Midbrain (tissue), 1 donor: ENCODE measurements at places on chromosomes 1 and 21.
A peak's percentile ranks its signal among the peaks of the same experiment; 100 is the strongest.

GRCh38 chr1:18936471-18936813 is 20.0 kb downstream of the IFFO2 start:
- no peak for DNase-seq

DNA sequence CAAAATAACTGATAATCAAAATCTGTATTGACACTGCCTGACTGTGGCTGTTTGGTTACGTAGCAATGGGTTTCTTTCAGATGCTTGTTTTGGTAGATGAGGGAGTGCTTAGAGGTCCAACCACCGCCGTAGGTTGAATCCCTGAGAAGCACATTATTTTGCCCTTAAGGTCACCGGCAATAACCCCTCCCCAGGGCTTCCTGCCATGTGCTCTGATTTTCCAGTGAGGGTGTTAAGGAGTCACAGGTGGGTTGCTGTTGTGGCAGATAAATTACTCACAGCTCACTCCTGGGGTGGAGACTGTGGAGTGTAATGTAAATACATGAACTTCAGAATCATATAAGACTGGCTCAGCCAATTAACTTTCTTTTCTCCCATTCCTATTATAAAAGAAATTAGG is 81.5 kb upstream of the ZP4 start:
- DNase-seq: no peak

DNA sequence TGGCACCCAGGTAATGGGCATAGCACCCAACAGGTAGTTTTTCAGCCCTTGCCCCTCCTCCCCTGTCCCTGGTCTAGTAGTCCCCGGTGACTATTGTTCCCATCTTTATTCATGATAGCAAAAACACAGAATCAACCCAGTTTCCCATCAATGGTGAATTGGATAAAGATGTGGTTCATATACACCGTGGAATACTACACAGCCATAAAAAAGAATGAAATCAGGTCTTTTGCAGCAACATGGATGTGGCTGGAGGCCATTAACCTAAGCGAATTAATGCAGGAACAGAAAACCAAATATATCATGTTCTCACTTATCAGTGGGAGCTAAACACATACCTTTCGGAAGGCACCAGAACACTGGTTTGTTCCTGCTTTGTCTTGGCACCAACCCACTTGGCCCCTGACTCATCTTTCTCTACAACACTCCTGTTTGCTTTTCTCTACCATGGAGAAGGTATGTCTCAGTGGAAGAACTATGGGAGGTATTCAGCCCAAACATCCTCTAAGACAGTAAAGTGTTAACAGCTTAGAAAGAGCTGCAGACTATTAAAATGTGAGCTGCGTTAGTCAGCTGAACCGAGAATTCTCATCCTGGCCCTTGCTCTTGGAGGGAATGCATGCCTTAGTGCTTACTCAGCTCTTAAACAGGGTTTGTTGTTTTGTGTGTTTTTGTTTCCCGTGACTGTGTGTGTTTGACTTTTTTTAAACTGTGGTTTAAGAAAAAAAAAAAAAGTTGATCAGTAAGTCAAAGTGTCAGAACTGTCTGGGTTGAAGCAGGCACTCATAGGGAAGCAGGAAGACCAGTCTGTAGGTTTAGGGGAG is 203.0 kb downstream of the TOMM20 start:
- DNase-seq: peak; percentile 23

GRCh38 chr1:218472885-218473284 is 127.7 kb downstream of the TGFB2 start:
- DNase-seq: no peak

GRCh38 chr21:41107602-41108001 is 60.4 kb upstream of the BACE2 start:
- no peak for DNase-seq

DNA sequence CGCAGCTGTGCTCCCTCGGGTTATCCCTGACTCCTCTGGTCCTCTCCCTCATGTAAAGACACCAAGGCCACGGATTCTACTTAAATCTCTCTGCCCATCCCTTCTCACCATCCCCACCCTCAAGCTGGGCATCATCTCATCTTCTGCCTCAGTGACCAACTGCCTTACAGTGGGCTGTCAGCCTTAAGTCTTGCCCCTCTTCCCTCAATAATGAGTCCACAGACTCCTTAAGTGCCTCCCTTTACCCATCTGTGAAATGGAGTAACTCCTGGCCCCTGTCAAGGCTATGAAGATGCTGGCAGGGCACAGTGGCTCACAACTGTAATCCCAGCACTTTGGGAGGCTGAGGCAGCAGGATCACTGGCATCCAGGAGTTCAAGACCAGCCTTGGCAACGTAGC is 12.1 kb downstream of the SH3BGRL3 start:
- DNase-seq: no peak

DNA sequence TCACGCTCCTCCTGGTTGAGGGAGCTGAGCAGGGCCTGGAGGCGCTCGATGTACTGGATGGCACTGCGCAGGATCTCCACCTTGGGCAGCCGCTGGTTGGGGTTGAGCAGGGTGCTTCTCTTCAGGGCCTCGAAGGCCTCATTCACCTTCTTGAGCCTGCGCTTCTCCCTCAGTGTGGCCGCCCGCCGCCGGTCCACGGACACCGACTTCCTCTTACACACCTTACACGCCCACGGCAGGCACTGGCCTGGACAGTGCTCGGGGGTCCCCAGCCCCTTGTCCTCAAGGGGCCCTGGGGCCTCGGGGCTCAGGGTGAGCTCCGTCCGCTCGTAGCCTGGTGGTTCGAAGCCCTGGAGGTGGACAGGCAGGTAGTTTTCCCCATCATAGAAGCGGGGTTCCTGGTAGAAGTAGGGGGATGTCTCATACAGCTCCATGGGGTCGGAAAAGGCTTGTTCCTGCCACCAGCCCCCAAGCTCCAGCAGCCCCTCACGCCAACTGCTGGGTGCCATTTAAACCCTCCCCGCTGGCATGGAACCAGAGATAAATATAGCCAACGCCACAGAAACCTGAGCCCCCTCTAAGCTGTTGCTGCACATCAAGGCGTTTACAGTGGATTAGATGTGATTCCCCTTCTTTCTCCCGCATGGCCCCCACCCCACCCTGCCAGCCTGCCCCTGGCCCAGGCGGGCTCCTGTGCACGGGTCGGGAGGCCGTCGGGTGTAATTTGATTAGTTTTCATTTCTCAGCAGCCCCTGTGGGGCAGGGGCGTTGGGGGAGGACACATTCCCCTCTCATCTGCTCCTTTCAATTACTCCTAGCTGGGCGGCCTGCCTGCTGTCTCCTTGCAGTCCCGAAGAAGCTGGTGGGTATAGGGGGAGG is at the start of gene MYOG:
MYOG (minus strand) TSS at position 485 of the 879 bp plus-strand sequence; CDS start at position 434, 51 bp downstream.
- no peak for DNase-seq

- no peak for DNase-seq
Observed at GRCh38 chr1:25550683-25551310, 7.4 kb downstream of the LDLRAP1 start.

DNA sequence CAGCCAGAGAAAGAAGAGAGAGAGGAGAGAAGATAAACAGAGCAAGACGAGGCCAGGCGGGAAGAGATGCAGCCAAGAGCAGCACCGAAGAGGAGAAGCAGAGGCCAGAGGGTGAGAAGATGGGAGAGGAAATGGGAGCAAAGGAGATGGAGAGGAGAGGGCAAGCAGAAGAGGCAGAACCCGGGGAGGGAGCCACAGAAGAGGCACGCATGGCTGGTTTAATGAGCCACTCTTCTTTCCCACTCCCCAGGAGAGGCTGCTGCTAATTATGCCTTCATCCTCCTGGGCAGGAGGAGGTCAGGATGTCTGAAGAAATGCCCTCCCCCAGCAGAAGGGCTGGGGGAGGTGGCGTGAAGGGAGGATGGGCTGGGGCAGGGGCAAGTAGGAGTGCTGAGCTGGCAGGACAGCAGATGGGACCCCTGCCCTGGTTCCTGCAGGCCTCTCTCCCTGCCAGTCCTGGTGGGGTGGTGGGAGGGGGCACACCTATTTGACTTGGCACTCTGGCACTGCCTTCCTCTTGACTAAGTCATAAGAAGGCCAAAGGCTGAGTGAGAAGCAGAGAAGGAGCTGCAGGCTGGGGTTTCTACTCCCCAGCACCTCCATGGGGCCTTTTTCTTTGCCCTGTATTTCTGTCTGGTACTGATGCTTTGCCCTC is 32.3 kb downstream of the KIRREL1 start:
- no peak for DNase-seq

DNA sequence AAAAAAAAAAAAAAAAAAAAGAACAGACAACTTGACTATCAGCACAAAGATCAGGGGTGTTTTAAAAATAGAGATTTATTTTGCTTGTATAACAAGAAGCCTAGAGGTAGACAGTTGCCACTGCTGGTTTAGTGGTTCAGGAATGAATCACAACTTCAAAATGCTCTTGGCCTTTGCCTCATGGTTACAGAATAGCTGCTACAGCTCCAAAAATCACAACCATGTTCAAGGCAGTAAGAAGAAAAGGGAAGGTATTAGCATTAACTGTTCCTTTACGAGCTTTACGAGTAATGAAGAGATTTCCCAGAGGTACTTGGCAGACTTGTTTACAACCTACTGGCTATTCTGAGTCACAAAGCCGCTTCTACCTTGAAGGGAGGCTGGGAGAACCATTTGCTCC is 52.5 kb upstream of the PPM1J start:
- no peak for DNase-seq

GRCh38 chr1:30507016-30507312 is 216.4 kb downstream of the MATN1 start:
- DNase-seq: no peak

DNA sequence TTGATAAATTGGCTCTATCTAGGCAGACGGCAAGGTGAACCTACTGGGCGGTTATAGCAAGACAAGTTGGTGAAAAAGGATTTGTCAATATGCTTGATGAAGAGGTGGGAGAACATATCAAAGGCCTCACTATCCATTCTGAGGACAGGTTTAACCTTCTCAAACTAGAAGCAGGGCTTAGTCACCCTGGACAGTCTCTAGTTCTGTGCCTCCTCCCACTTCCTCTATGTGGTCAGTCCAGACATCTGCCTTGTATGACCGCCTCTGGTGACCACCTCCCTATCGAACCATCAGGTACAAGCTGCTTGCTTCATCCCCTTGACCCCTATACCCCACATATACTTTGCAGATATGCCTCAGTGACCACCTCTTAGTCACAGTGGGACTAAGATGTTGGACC is 2.3 kb upstream of the SCYL3 start:
- no peak for DNase-seq

GRCh38 chr1:204624631-204625216 is 60.8 kb downstream of the LRRN2 start:
- DNase-seq: no peak

DNA sequence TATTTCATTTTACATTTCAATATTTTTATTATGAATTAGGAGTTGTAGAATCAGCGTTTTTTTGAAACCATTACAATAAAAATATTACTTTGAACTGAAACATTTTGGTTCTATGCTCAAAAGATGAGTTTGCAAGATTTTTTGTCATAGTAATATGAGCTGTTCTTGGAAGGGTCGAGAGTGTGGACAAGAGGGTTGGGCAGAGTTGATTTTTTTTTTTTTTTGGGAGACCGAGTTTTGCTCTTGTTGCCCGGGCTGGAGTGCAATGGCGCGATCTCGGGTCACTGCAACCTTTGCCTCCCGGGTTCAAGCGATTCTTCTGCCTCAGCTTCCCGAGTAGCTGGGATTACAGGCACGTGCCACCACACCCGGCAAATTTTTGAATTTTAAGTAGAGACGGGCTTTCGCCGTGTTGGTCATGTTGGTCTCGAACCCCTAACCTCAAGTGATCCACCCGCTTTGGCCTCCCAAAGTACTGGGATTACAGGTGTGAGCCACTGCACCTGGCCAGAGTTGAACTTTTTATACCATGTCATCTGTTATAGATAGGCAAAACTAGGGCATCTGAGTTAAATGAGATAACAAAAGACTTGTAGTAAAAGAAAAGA is 3.3 kb downstream of the CACYBP start:
- DNase-seq: no peak

DNA sequence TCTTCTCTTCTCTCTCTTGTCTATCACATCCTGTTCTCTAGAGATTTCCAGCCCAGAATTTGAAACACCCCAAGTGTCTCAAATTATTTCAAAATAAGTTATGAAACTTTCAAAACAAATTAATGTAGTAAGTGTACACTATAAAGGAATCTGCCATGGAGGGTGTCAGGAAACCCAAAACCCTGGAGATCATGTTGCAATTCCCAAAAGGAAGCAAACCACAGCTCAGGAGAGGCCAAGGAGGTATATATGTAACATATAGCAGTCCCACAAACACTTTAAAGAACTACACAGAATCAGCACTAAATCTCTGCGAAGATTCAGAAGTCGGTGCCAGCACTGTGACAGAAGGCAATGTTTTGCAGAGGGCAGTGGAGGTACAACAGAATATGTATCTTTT is 26.6 kb downstream of the PTPN14 start:
- no peak for DNase-seq

DNA sequence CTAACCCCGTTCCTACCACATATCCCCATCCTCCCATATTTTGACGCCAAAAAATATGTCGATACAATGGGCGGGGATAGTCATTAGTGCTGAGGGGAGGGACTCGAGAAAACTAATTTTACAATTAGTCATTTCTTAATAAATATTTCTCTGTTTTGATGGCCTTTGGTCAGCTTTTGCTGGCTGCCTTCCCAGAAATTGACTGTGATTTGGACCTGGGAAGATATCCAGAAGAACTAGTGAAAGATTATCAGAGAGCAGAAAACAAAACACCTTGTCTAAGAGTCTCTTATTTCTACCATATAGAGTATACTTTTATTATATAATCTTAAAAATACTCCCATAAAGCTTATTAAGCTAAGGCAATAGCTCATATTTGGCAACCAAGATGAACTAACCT is 247.6 kb downstream of the MRPL39 start:
- no peak for DNase-seq

DNA sequence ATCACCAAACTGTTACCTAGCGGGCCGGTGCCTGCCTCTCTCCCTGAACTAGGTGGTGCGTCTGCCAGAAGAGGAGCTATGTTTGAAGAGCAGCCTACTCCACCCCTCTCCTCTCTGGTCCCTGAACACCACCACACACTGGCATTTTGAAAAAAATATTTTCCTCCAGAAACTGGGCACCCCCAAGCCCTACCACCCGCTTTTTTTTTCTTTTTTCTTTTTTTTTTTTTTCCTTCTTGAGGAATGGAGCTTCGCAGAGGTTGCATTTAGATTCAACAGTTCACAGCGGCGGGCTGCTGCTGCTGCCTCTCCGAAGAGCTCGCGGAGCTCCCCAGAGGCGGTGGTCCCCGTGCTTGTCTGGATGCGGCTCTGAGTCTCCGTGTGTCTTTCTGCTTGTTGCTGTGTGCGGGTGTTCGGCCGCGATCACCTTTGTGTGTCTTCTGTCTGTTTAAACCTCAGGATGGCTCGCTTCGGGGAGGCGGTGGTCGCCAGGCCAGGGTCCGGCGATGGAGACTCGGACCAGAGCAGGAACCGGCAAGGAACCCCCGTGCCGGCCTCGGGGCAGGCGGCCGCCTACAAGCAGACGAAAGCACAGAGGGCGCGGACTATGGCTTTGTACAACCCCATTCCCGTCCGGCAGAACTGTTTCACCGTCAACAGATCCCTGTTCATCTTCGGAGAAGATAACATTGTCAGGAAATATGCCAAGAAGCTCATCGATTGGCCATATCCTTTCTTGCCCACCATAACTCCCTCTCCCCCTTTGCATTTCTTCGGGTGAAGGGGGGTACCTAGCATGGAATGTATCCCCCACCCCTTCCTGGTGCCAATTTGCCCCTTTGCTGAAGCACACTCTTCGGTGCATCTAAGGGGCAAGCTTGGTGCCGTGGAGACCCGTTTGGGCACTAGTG is at the start of gene CACNA1E:
CACNA1E (plus strand) TSS at position 233 of the 911 bp plus-strand sequence; CDS start at position 461, 228 bp downstream.
- DNase-seq: no peak

GRCh38 chr21:37811711-37812110 is 104.5 kb downstream of the KCNJ6 start:
- DNase-seq: no peak

GRCh38 chr1:245197121-245197520 is 42.3 kb downstream of the KIF26B start:
- no peak for DNase-seq
